T1000 (cell line): ENCODE measurements at places on chromosomes 6 and 20.

GRCh38 chr6:168029459-168030217 is 32.2 kb downstream of the KIF25 start:
- DNase-seq = no peak

DNA sequence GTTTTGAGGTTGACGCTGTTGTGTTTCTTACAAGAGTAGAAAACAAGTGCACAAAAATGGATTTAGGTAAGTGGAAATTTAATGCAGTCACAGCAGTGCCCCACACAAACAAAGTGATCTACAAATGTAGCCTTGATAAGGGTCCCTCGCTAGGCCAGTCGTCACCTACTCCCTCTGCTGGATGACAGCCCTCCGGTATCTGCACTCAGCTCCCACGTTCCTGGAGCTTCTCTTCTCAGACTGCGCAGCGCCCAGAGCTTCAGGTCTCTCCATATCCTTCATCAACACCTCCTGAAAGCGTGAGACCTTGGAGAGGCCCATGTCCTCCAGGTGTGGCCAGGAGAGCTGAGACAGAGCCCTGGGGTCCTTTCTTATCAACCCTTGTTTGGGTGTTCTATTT is 58.3 kb upstream of the MAP3K4 start:
- no peak for DNase-seq

DNA sequence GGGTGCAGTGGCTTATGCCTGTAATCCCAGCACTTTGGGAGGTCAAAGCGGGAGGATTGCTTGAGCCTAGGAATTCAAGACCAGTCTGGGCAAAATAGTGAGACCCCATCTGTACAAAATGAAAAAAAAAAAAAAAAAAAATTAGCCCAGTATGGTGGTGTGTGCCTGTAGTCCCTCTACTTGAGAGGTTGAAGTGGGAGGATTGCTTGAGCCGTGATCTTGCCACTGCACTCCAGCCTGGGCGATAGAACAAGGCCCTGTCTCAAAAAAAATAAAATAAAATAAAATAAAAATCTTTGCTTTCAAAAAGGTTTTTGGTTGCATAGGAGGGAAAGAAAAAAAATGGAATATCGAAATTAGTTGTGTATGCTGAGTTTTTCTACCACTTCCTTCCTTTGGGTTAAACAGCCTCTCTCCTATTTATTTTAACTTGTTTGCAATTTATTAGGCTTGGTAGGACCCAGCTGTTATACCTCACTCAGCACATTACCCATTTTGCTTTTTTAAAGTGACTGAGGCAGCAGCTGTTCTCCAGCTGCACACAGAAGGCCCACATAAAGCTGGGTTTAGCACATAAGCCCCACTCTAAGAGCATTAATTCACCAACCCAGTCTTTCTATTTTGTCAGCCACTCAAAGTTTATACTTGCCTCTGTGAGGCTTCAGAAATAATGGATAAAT is 152.3 kb downstream of the ZFAND3 start:
- no peak for DNase-seq

DNA sequence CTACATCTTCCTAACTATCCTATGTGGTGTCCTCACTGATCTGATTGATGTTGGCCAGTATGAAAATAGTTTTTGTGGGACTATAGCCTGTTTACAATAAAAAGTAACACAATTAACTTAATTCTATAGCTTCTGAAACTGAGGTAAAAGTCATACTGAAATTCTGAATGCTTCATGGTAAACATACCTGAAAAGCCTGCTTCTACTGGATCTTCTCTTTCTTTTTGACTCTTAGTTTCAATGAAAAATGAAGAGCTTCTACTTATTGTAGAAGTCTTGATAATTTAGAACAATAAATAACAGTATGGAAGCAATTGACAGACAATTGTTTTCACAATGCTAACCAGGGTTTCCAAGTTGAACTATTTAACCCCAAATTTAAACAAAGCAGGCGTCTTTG is 383.9 kb upstream of the MMS22L start:
- DNase-seq = no peak

GRCh38 chr20:24077145-24077544 is 88.6 kb upstream of the GGTLC1 start:
- DNase-seq = no peak

- no peak for DNase-seq
Observed at GRCh38 chr6:103750603-103751002, 1109.1 kb downstream of the HACE1 start.

- no peak for DNase-seq
Observed at GRCh38 chr20:62507323-62507722, 31.5 kb upstream of the GATA5 start.

DNA sequence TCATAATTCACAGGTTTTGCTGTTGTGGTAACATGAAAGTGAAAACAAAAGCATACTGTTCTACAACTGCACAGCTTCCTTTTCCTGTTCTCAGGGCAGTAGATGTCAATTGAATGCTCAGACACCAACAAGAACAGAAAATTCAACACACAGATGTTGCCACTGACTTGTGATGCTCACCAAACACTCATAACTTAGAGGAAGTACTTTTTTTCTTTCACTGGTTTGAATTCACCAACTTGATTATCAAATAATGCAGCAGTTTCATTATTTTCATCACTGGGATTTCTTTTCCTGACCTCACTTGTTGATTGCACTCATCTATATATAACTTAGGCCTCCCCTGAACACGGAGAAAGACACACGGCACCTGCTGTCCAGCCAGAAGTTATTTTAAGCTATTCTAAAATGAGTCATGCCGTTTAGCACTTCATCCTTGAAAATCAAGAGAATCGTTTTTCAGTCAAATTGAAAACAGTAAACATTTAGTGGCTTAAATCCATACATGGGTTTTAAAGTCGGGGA is 949 bp downstream of the TXLNB start:
- DNase-seq = no peak

DNA sequence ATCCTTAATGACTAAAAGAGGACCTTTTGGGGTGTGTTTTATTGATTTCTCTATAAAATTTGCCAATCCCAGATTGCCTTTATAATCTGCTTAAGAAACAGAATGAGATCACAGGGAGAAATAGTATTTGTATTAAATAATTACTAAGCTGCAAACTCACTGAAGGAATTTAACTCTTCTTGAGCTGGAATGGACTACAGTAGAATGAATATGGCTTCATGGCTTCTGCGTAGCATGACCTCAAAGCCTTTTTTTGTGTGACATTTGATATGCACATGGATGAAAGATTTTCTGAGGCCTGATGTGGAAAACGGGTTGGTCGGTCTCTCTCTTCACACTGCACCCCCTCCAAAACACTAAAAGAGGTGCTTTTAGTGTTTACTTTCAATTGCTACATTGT is 115.9 kb downstream of the QKI start:
- DNase-seq = no peak

DNA sequence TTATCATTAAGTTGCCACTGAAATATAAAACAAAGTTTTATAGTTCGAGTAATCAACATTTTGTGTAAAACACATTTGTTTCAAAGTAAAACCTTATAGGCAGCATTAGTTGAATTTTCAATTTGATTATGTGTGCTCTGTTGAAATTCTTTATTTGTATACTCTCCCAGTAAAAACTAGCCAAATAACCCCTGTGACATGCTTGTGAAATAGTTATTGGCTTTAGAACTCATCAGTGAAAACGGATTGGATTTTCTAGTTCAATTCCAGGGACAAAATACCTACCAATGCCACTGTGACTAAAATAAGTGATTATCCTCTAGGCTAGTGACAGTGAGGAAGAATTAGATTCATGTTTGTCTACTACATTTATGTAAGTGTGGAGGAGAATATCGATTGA is 212.9 kb downstream of the TMEM200A start:
- no peak for DNase-seq

- no peak for DNase-seq
Observed at GRCh38 chr6:101824551-101825345, 431.2 kb downstream of the GRIK2 start.

DNA sequence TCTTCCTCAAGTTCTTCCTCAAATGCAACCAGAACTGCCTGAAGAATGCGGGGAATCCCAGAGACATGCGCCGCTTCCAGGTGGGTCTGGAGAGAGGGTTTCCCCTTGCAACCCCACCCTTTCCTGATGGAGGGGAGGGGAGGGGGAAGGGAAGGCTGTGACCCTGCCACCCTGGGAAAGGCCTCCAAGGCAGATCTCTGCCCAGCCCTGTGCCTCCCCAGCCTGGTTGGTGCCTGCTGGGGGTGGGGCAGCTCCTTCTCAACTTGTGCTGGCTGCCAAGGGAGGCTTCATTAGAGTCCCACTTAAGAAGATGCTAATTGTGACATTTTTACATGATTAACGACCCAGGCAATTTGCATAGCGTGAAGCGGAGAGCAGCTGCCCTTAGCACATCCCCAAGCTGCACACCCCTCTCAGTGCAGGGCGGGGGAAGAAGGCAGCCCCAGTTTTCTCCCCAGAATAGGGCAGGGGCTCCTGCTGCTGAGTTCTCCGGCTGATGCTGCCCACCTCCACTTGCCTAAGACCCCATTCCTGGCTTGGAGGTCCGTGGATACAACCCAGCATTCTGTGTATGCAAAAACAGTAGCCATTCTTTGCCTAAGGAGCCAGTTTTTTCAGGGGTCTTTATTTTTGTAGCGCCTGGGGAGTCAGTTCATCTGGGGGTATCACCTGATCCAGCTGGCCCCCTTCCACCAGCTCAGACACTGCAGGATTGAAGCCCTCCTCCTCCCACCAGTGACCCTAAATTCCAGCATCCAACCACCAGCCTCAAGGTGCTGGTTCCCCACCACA is 51.7 kb downstream of the CPXM1 start:
- no peak for DNase-seq
